ENCODE measurements at places on chromosomes 4 and X.

DNA sequence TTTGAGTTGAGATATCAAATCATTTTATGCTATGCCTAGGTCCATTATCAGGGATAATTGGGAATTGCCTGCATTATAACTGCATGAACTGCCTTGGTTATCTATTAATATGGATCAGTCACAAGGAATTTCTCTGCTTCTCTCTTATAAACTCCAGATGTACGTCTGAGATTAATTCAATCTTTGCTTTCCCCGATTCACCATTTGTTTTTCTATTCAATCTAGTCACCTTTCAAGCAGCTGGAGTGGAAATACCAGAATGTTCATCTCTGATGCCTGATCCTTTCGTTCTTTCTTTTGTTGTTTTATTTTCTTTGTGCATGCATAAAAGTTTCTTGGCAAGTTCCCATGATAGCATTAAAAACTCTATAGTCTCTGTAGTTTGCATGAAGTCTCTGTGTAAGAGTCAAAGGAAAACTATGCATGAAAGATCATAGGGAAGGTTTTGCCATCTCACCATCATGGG lies 22.6 kb downstream of the SYNPO2 start:
- DNase-seq: no peak

DNA sequence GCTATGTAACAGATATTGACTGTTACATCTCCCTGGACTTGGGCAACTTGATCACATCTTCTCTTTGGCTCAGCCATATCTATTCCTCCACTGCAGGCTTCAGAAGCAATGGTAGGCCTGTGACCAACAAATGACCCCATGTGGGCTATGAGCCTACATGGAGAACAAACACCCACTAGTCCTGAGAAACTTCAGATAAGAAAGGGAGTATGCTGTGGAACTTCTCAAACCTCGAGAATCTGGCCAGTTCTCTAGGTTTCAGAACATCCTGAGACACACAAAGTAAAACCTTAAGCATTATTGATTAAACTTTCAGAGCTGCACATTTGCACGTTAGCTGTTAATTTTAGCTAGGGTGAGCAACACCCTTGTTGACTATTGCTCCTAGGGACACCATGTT lies 16.3 kb downstream of the RBMX2 start:
- DNase-seq: no peak

GRCh38 chr4:6032249-6033244 lies 14.3 kb upstream of the C4orf50 start:
- DNase-seq: no peak

DNA sequence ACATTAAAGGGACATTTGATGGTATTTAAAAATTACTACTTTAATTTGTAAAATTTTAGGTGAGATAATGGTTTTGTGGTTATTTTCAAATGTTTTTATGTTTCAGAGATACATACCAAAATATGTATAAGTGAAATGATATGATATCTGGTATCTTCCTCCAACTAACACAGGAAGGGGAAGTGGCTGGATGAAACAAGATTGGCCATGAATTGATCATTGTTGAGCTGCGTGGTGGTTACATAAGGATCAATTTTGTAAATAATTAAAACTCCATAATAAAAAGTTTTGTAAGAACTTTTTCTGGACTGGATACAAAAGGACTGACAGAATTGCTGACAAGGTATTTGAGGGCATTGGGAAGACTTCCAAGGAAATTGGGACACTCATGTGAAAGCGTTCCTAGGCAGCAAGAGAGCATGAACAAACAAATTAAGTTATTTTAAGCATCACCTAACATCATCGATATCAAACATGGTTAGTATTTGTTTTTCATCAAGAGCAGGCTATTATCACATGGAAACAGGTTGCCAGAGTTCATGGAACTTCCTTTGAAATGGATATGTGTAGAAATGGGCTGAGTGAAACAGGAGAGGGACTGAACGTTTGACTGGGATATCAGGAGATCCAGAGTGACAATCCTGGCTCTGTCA lies 4.4 kb upstream of the PGM2 start:
- DNase-seq: no peak

GRCh38 chrX:123884809-123885408 lies 25.1 kb downstream of the XIAP start:
- peak; percentile 25 for DNase-seq

- DNase-seq: no peak
Measured at GRCh38 chr4:95304898-95305297, 243.9 kb downstream of the UNC5C start.

GRCh38 chrX:646228-646495 lies 15.6 kb downstream of the SHOX start:
- no peak for DNase-seq

GRCh38 chr4:144646523-144647094 lies 653 bp downstream of the HHIP start:
- DNase-seq: peak; percentile 32

DNA sequence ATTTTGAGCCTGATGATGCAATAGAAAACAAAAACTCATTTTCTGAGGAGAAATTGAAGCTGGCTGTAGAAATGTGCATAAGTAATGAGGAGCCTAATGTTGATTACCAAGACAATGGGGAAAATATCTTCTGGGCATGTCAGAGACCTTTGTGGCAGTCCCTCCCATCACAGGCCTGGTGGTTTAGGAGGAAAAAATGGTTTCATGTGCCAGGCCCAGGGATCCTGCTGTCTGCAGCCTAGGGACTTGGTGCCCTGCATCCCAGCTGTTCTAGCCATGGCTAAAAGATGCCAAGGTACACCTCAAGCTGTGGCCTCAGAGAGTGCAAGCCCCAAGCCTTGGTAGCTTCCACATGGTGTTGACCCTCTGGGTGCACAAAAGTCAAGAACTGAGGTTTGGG lies 128.7 kb upstream of the ARHGEF9 start:
- no peak for DNase-seq

DNA sequence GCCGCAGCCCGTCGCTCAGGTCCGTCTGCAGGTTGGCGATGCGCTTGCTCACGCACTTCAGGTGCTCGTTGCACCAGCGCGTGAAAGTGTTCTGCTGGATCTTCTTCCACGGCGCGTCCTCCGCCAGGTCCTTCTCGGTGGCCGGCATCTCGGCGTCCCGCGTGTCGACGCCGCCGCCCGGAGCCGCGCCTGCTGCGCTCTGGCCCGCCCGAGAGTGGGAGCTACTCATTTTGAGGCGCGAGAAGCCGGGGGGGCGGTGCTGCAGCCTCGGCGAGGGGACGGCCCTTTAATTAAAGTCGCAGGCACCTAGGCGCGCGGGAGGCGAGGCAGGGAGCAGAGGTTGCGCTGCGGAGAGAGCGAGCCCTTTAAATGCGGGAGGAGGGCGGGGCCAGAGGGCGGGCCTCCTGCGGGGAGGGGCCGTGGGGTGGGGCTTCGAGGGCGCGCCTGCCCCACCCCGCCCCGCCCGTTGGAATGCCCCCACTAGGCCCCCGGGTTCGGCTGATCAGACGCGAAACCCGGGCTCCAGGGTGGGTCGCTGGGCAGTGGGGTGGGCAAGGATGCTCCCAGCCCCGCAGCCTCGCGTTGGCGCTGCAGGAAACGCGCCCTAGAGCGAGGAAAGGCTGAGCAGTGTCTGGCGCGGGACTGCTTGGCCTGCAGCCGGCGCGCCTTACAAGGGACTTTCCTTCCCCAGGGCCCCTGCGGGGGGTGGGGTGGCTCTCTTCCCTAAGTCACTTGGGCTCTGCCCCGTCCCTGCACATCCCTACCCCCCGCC lies 3.2 kb downstream of the FLNA start:
- peak; percentile 90 for DNase-seq

GRCh38 chr4:182874304-182874751 lies 42.9 kb downstream of the DCTD start:
- DNase-seq: no peak

GRCh38 chrX:155005190-155005589 lies 17.3 kb downstream of the F8 start:
- DNase-seq: no peak

DNA sequence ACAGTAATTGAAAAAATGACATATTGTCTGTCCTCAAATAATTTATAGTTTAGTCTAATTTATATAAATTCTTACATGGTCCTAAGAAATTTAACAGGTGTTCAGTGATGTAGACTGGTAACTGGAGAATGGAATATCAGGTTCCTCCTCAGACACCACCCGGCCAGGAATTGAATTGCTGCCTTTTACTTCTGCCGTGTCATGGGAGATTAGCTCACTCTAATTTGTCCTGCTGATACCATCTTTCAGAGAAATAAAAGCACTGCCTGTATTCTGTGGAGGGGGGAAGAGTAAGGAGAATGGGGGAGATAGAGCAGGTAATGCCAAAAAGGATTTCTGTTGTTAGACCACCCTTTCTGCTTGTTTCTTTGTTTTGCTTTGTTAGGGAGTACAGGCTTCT lies 125.2 kb upstream of the KLHL4 start:
- no peak for DNase-seq

DNA sequence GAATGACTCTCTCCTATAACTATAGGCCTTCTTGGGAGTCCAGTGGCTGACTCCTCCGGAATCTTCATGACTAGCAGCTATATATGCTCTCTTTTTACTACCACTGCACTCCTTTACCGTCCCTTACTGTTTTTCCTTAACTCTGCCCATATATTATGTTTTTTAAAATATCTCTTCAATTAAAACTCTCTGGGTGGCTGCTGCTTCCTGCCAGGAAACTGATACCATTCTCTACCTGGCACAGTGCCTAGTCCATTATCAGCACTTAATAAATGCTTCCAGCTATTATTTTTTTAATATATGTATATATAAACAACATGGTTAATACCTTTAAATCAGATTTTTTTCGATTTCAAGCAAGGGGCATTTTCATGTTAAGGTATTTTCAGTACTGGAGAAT lies 136.6 kb upstream of the FAM47B start:
- DNase-seq: no peak

DNA sequence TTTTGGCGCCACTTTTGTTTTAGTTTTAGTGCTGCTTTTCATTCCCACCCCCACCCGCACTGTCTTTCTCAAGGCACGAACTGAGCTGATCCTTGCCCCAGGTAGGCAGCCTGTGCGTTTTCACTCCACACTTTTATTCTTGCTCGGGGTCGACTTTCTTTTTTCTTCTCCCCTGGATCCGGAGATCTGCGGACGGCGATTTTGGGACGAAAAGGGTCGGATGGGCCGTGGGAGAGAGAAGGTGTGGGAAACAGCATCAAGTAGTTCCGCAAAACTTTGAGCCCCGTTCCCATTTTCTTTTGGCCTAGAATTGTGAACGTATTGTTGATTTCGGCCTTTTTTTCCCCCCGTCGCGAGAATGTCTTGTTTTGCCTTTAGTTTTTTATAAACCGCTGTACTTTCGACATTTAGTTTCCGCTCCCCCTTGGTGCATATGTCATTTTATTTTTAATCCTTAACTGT lies 531 bp downstream of the STAG2 start:
- DNase-seq: no peak

DNA sequence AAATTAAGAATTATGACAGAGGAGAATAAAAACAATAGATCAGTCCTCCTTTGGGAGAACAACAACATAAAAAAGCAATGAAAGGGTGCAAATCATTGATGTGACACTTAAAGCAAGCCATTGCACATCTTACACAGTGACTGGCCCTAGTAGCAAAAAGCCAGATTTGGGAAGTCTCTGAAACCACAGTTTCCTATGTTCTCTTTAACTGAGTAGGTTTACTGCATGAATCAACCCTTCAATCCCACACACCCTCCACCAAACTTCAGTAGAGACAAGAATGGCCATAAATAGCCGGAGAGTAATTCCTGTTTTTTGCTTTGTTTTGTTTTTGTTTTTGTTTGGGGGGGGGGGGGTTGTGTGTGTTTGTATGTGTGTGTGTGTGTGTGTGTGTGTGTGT lies 180.8 kb downstream of the VEGFC start:
- no peak for DNase-seq

DNA sequence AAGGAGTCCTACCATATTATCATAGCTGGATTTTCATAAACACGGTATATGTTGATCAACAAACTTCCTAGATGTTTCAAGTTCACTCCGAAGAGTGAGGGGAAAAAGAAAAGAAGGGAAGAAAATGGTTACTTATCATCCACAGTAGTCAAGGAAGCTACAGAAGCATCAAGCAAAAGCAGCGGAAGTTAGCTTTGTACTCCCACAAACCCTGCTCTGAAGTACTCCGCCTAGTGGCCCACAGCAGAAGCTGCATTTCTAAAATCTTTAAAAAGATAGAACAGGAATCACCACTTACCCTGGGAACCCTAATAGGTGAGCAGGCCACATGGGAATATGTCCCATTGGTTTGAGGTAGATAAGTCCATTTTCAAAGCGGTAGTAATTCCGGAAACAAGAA lies 28.5 kb upstream of the FRG1 start:
- no peak for DNase-seq

DNA sequence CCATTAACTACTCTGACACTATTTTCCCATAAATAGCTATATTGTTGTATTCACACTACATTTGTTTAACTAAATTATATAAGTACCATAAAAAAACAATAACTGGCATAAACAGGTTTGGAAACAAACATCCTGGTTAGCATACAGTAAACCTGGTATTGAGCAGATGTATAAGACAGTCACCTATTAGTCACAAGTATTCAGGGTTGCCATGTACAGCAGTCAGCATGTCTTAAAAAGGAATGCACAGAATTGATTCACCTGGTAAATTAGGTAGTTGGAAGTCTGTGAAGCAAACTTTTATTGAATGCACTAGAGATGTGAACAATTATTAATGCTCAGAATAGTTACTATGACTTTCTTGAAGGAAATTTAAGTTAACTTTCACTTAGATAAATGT lies 137.9 kb downstream of the FAM13A start:
- no peak for DNase-seq
